Peyer's patch (tissue), 4 donors: ENCODE measurements at places on chromosomes 4 and X.

DNA sequence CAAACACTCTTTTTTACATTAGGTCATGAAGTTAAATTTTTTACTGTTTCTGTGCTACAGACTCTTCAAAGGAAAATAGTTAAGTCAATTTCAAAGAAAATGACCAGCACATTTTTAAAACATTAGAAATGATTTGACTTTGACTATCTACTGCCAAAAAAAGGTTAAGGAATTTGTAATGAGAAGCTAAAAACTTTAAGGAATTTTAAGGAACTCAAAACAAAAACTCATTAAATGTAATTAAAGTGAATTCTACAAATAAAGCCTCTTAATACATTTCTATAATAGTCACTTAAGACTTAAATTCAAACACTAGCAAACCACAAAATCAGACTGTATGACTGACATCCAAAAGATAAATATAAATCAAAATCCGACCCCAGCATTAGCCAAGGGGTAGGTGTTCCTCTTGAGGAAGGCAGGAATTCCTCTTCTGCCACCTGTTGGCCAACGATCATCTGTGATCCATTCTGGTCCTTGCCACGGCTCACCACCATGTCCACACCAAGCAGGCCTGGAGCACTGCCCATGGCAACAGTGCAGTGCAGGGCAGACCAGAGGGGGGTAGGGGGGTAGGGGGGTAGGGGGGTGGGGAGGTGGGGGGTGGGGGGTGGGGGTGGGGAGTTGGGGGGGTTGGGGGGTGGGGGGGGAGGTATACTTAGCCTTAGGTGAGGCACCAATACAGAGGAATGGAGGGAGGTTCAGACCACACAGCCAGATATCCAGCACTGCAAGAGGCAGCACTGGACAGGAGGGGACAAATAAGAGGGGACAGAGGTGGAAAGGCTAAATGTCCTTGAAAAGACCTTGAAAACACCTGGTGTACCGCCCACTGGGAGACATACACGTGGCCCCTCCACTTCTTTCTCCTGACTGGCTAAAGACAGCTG is 287.4 kb downstream of the CHIC1 start:
- DNase-seq, result peak; percentile 69
- H3K27ac ChIP-seq, result no peak overlapping the region
- H3K4me3 ChIP-seq, result peak overlapping the region; percentile 54
- H3K36me3 ChIP-seq, result no peaks in the 10 kb centered on the region
- no peaks in the 10 kb centered on the region for H3K4me1 ChIP-seq
- no peaks in the 10 kb centered on the region for H3K27me3 ChIP-seq

DNA sequence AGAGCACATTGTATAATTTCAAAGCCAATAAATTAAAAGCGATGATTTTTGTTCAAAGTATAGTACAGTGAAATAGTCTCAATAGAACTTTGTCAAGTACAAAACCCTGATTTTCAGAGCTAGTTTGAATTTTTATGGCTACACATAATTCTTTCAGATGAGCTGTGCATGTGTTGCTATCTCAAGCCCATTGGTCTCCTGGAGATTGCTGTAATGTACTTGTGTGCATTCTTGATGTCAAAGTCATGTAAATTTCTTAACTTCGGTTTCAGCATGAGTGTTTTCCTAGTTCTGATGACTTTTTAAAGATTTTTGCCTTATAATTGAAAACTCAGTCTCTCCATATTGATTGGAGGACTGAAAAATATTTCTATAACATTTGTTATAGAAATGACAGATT is 200.8 kb downstream of the CEP135 start:
- no peak overlapping the region for H3K4me3 ChIP-seq
- no peak for DNase-seq
- H3K36me3 ChIP-seq, result no peaks in the 10 kb centered on the region
- no peak overlapping the region for H3K27ac ChIP-seq

- no peaks in the 10 kb centered on the region for H3K36me3 ChIP-seq
- H3K4me1 ChIP-seq, result no peaks in the 10 kb centered on the region
- H3K27me3 ChIP-seq, result no peaks in the 10 kb centered on the region
- H3K27ac ChIP-seq, result no peak overlapping the region
Observed at GRCh38 chrX:11103751-11104150, 7.4 kb upstream of the HCCS start.

GRCh38 chr4:41734371-41734770 is 14.2 kb downstream of the PHOX2B start:
- no peaks in the 10 kb centered on the region for H3K4me1 ChIP-seq
- H3K27me3 ChIP-seq, result no peaks in the 10 kb centered on the region
- no peak overlapping the region for H3K4me3 ChIP-seq
- no peaks in the 10 kb centered on the region for H3K36me3 ChIP-seq
- no peak for DNase-seq

GRCh38 chr4:48255072-48255958 is 14.3 kb downstream of the TEC start:
- no peaks in the 10 kb centered on the region for H3K27me3 ChIP-seq
- H3K4me1 ChIP-seq, result no peaks in the 10 kb centered on the region
- no peak overlapping the region for H3K4me3 ChIP-seq
- no peak for DNase-seq
- H3K27ac ChIP-seq, result no peak overlapping the region
- H3K36me3 ChIP-seq, result no peaks in the 10 kb centered on the region

DNA sequence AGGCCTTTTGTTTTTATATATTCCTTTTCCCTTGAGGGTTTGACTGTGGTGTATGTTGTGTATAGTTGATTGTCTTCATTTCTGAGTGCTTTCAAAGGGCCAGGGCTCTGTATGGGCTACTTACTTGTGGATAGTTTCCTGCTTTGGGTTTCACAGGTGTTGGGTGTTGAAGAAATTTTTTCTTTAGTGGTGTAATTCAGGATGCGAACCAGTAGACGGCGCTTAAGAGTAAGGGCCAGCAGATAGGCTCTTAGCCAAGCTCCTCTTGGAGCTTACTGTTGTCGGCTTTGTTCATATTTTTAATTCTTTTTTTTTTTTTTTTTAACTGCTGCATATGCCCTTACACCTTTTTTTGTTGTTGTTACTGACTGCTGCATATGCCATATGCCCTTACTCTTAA is 276.3 kb upstream of the GALNT7 start:
- H3K4me1 ChIP-seq, result no peaks in the 10 kb centered on the region
- no peaks in the 10 kb centered on the region for H3K36me3 ChIP-seq
- H3K27me3 ChIP-seq, result no peaks in the 10 kb centered on the region
- DNase-seq, result no peak
- H3K27ac ChIP-seq, result no peak overlapping the region

DNA sequence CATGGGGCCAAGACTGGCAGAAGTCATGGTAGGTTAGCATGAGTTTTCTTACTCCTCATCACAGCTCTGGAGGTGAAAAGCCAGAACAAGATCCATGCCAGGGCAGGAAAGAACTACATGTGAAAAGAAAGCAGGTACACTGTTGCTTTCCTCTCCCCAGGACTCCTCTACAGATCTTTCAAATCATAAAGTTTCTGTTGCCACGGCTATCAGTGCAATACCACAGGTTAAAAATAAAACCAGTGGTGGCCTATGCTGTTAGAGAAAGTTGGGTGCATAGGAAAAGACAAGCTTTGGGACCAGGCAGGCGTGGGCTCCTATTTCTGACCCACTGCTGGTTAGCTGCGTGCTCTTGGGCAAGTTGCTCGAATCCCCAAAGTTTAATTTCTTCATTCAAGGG is 81.4 kb downstream of the SH3RF1 start:
- no peaks in the 10 kb centered on the region for H3K27me3 ChIP-seq
- H3K4me1 ChIP-seq, result no peaks in the 10 kb centered on the region
- H3K4me3 ChIP-seq, result no peak overlapping the region
- no peaks in the 10 kb centered on the region for H3K36me3 ChIP-seq
- DNase-seq, result no peak

- H3K4me1 ChIP-seq, result no peaks in the 10 kb centered on the region
- H3K27me3 ChIP-seq, result no peaks in the 10 kb centered on the region
- H3K36me3 ChIP-seq, result no peaks in the 10 kb centered on the region
- no peak for DNase-seq
Observed at GRCh38 chr4:7873881-7874280, 65.8 kb downstream of the AFAP1 start.

- no peak for DNase-seq
- H3K27me3 ChIP-seq, result no peaks in the 10 kb centered on the region
- no peak overlapping the region for H3K4me3 ChIP-seq
- no peaks in the 10 kb centered on the region for H3K4me1 ChIP-seq
- H3K36me3 ChIP-seq, result no peaks in the 10 kb centered on the region
Observed at GRCh38 chr4:23373261-23373660, 516.6 kb downstream of the PPARGC1A start.

DNA sequence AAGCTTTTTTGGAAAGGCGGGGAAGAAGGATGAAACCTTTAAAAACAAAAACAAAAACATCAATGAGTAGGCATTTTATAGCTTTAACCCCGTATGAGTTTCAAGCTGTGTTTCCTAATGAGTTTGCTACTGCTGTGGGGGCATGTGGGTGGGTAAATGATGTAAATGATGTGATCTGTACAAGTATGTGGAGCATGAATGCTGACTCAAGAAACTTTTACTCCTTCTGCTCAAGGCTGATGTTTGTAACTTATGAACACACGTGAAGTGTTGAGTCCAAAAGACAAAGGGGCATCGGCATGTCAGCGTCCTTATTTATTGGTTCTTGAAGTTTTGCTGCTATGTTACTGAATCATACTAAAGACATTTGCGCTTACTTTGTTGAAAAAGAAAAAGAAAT is 76.9 kb downstream of the CLCN4 start:
- no peaks in the 10 kb centered on the region for H3K27me3 ChIP-seq
- H3K36me3 ChIP-seq, result no peaks in the 10 kb centered on the region
- no peaks in the 10 kb centered on the region for H3K4me1 ChIP-seq
- H3K4me3 ChIP-seq, result no peak overlapping the region
- DNase-seq, result no peak

DNA sequence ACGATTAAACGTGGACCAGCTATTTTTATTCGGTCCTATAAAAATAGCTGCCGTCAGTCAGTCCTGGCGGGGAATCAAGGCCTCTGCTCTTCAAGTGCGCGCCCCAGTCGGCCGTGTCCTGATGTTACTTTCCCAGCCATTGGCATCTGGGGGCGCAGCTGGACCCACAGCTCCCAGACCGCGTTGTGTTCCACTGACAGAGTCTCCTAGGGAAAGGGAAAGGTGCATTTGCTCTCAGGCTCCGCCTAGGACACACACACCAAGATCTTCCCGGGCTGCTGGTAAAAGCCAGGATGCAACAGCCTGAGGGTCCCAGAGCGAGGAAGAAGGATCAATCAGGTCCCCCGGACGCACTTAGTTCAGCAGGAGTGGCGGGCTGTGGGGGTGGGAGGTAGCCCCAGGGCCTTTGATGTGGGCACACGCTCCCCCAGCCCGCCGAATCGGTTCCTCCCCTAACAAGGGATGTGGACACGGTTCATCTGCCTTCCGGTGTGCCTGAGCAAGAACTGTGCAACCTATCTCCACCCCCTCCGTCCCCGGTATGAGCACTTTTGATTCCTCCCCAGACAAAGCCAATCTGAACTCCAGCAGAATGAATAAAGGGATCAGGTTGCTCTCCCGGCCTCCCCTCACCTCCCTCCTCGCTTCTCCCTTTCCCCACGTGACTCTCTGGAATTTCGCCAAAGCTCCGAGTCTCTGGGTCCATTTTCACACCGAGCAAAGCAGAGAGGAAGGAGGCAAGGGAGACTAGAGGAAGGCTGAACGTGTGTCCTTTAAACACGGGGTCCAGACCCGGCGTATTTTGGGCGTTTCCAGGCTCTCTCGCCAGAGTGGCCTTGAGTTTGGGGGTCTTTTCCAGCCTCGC is 626 bp upstream of the FRAS1 start:
- no peaks in the 10 kb centered on the region for H3K27me3 ChIP-seq
- peak overlapping the region; percentile 48 for H3K4me3 ChIP-seq
- DNase-seq, result peak; percentile 74
- H3K4me1 ChIP-seq, result peaks cover 13% of the 10 kb centered on the region
- H3K27ac ChIP-seq, result peak overlapping the region; percentile 19

GRCh38 chr4:5184606-5185005 is 133.3 kb downstream of the STK32B start:
- DNase-seq, result no peak
- H3K4me3 ChIP-seq, result no peak overlapping the region
- H3K27ac ChIP-seq, result no peak overlapping the region
- no peaks in the 10 kb centered on the region for H3K36me3 ChIP-seq
- H3K4me1 ChIP-seq, result no peaks in the 10 kb centered on the region

DNA sequence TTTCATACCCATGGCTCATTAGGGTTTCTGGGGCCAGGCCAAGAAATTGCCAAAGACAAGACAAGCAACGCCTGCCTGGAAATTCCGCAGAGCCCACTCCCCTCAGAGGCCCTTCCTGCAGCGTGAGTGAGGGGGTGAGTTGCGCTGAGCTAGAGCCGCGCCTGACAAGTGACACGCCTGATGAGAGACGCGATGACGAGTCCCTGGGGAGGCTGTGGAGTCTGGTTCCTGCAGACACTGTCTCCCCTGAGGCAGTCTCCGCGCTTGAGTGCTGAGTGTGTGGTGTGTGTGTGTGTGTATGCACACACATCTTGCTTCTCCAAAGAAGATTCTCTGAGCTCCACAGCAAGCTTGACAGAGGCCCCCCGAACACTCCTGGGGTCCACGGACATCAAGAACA is 269.8 kb downstream of the BCOR start:
- no peaks in the 10 kb centered on the region for H3K4me1 ChIP-seq
- H3K4me3 ChIP-seq, result no peak overlapping the region
- no peak overlapping the region for H3K27ac ChIP-seq
- DNase-seq, result peak; percentile 67

GRCh38 chrX:47145395-47146120 is 537 bp downstream of the RBM10 start:
- H3K4me1 ChIP-seq, result peaks cover 5% of the 10 kb centered on the region
- H3K27ac ChIP-seq, result peak overlapping the region; percentile 97
- no peaks in the 10 kb centered on the region for H3K36me3 ChIP-seq
- no peaks in the 10 kb centered on the region for H3K27me3 ChIP-seq

DNA sequence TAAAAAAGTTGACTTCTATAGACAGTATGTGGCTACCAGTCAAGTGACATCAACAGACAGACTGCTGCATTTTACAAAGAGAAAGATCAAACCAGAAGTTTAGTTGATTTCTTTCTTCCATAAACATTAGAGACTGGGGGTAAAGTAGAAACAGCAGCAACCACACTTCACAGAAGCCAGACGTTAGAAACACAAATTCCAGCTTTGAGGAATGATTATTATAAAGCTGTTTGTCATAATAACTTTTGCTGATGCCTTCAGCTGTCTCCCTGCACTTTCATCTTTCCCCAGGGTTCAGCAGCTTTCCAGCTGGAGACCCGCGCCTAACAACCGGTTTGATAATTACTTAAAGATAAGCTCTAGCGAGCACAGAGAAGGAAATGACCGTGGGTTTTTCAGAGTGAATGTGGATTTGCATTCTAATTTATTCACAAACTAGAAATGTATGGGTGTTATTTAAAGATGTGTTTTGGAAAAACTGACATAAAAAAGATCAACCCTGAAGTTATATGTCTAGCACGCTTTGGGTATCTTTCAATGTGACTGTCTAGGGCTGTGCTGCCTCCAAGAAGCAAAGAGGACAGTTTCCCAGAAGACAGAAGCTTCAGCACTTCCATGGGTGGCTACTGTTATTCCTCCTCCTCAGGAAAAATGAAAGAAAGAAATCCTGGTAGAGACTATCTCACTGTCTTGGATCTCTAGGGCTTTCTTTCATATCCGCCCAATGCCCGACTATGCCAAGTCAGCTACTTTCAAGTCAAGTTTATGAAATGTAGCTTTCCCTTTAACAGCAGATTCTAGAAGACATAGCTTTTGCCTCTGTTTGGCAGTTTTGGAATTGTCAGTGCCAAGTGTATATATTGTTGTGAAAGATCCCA is 15.0 kb upstream of the ENAM start:
- no peaks in the 10 kb centered on the region for H3K27me3 ChIP-seq
- H3K4me1 ChIP-seq, result no peaks in the 10 kb centered on the region
- no peak overlapping the region for H3K4me3 ChIP-seq
- H3K36me3 ChIP-seq, result no peaks in the 10 kb centered on the region
- no peak for DNase-seq
- no peak overlapping the region for H3K27ac ChIP-seq
